ENCODE measurements at places on chromosomes 1 and 21. TPM values are rescaled to one million over a fixed set of nuclear protein-coding genes. Genes with fewer than 3 reads are reported as not detected.

- no peak for DNase-seq
Measured at GRCh38 chr1:201849372-201850052, 20.6 kb downstream of the IPO9 start.

GRCh38 chr1:196209983-196210382 is 398.3 kb downstream of the KCNT2 start:
- no peak for DNase-seq

DCST1 gene
- total RNA-seq = not detected

GRCh38 chr21:37463083-37463801 is 96.7 kb downstream of the DYRK1A start:
- DNase-seq = no peak

GRCh38 chr1:20141001-20141400 is 1.9 kb downstream of the PLA2G2F start:
- DNase-seq = no peak

DNA sequence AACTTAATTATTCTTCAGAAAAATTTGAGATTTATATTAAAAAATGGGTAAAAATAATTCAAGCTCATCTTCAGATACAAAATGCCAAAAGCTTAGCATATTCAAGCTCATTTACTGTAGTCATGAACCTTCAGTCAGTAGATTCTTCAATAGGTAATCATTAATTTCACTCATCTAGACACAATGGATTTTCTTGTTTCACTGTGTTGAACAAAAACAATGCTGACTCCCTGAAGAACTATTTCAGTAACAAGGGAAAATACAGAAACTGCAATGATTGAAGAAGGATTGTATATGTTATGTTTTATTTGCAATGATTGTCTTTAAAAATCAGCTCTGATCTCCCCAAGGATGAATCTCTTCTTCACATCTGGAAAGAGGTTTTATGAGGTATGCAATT is 9.2 kb upstream of the HOOK1 start:
- no peak for DNase-seq

APCS gene
- not detected for total RNA-seq

GRCh38 chr1:15065291-15065690 is 88.3 kb upstream of the TMEM51 start:
- no peak for DNase-seq

RCOR3 gene
- total RNA-seq = 78.3 TPM

RHD gene
- not detected for total RNA-seq

DNA sequence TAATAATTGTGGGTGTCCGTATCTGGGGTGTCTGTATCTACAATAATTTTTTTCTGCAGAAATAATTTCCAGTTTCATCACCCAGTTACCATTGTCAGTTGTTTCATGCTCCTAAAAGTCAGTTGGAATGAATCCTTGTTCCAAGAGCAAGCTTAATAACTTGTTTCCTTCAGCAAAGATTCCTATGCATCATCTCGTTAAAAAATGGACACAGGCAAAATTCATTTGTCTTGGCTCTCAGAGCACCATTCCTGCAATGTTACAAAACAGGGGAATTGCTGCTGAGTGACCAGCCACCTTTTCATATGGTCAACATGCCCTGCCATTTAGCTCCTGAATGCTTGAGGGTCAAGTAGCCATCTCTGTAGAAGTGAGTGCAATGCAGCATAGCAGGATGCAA is 393.4 kb downstream of the KCNT2 start:
- no peak for DNase-seq

- no peak for DNase-seq
Measured at GRCh38 chr1:221439747-221440501, 302.0 kb downstream of the DUSP10 start.

Data from prostate gland (tissue), 2 donors.